ENCODE measurements at places on chromosomes 3 and 15.

DNA sequence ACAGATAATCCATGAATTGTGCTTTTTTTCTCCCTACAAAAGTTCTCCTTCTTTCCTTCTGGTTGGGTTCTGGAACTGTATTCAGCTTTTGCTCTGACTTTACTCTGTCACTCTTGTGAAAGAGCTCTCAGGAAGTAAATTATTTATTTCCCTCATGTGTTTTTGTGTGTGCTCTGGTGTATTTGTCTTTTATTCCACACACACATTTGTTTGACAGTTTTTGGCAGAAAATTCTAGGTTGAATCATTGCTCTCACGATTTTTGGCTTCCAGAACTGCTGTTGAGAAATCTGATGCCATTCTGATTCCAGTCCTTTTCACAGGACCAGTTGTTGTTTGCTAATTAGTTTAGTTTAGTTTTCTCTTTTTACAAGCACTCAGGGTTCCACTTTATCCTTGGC is 172.8 kb downstream of the PLCH1 start:
- DNase-seq: peak; percentile 14

- no peak for DNase-seq
These were observed 29.6 kb downstream of the ONECUT1 start for GRCh38 chr15:52760562-52760961.

GRCh38 chr3:105166893-105167292 is 199.8 kb upstream of the ALCAM start:
- DNase-seq: peak; percentile 68

- DNase-seq: no peak
These were observed 159.8 kb downstream of the ERC2 start for GRCh38 chr3:56308471-56308870.

- no peak for DNase-seq
These were observed 31.4 kb downstream of the ALS2CL start for GRCh38 chr3:46661776-46662766.

GRCh38 chr15:73366766-73367623 is 1.8 kb downstream of the HCN4 start:
- DNase-seq: no peak

GRCh38 chr3:122671553-122671952 is 9.1 kb upstream of the PARP14 start:
- no peak for DNase-seq

DNA sequence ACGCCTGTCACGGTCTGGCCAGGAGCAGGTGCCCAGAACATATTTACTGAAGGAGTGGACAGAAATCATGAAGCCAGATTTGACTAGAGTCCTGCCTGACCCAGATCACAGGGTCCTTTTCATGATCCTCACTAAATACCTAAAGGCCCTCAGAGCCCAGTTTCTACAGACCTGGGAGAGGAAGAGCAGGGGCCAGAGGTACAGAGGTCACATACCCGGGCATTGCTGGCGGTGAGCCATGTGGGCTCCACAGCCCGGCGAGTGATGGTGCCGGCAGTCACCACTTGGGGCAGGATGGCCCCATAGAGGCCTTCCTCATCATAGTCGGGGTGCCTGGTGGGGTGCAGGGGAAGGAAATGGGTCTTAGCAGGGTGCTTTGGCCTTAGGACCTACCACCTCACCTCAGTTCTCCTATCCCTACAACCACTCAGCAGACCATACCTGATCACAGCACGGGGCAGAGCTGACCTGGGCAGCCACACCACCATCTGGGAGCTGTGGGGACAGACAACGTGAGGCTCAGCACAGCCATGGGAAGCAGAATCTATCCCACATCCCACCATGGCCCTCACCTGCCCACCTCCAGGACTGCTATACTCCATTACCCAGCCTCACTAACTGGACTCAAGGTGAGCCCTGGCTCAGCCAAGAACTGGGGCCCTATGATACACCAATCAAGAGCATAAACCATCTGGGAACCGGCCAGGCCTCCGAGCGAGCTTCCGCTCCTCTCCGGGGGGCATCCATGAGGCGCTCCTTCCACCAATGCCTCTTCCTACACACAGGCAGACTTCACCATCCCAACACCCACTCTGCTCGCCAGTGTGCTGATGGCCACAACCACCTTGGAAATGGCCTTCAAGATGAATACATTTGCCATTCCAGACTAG is 12.9 kb downstream of the POLG start:
- DNase-seq: no peak

DNA sequence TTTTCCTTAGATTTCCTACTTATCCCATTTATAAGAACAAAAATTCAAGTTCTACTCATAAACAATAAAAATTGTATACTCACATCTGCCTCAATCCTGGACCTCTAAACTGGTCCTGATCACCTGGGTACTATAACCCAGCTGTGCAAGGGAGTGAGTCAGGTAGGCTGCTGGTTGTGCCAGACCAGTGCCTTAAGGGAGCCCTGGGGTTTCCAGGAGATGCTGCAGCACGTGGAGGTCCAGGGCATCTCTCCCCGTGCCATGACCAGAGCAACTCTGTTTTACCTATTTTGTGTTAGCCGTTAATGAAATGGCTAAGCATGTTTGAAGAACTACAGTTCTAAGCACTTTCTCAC is 140.2 kb upstream of the TRIM42 start:
- DNase-seq: no peak

- peak; percentile 60 for DNase-seq
These were observed 609 bp upstream of the TBC1D23 start for GRCh38 chr3:100260081-100260684.

DNA sequence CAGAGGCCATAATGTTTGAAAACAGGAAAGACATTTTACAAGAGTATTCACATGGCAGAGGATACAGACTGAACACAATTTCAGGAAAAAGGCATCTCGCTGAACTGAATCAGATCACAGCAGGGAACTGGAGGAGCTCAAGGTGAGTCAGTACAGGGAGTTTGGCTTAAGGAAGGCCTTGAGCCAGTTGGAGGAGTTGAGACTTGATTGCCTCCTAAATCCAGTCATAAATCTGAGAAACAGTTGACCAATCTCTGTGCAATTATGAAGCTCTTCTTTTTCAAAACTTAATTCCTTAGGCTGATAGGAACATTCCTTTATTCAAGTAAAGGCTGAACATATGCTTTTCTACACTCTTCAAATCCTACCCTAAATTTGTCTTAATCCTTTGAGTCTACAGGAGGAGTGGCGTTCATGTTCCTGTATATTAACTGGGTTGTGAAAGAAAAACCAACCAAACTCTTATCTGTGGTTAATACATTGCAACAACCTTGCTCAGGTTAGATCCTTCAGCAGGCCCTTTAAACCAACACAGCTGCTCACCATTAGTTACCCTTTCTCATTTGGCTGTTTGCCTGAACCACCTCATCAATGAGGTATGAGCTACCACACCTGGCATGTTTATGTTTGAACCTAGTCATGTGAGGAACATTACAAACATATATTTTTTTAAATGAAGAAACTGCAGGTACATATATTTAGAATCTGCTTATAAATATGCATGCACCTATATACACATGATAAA is 404.1 kb upstream of the ATP11B start:
- DNase-seq: peak; percentile 62

- no peak for DNase-seq
These were observed 23.0 kb downstream of the TPM1 start for GRCh38 chr15:63065262-63066221.

DNA sequence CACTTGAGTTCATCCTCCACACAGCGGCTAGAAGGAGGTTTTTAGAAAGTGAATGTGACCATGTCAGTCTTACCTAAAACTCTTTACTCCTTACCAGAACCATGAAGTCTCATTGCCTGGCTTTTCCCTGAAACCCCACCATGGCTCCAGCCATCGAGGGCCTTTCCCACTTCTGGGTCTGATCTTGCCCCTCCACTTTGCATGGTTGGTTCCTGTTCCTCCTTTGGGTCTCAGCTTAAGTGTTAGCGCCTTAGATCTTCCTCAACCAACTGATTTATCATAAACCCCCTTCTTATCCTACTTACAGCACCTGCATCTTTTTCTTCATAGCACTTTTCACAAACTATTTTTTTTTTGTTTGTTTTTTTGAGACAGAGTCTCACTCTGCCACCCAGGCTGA is 45.9 kb upstream of the ULK4 start:
- no peak for DNase-seq

DNA sequence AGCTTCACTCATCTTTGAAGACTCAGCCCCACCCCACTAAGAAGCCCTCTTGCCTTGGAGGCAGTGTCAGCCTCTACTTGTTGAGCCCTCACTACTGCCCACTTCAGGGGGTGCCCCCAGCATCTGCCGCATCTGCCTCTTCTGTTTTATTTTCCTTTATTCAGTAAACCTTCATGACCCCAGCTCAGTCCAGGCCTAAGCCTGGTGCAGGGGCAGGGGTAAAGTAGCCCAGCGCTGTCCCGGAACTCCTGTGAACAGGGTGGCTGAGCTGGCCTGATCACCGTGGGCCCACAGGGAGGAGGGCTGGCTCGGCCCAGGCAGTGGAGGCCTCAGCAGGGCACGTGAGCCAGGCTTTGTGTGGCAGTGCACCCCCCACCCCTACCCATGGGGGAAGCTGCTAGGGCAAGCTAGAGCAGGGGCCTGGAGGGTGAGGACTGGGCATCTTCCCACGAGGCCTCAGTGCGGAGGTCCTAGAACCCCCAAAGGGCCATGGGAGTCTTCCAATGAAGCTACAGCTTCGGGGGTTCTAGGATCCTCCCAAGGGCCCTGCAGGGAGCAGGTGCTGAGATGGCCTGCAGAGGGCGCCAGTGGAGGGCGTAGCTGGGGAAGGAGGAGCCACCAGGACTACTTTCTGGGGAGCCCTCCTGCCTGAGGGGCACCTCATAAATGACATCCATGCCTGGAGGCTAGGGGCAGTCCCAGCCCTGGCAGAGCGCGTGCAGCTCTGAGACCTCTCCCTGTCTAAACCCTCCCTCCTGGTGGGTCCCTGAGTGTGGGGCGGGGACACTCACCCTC is 36.0 kb downstream of the TSPAN3 start:
- no peak for DNase-seq

- DNase-seq: no peak
These were observed 757.6 kb downstream of the TBL1XR1 start for GRCh38 chr3:176439729-176440128.

GRCh38 chr15:83514584-83514983 is 67.4 kb downstream of the SH3GL3 start:
- DNase-seq: no peak

GRCh38 chr15:59622289-59622688 is 10.7 kb downstream of the GCNT3 start:
- peak; percentile 18 for DNase-seq

- no peak for DNase-seq
These were observed 138.6 kb downstream of the TBL1XR1 start for GRCh38 chr3:177058648-177059047.

- DNase-seq: peak; percentile 2
These were observed 244.3 kb downstream of the NTRK3 start for GRCh38 chr15:88012233-88012632.

GRCh38 chr3:125075738-125076137 is 19.9 kb upstream of the HEG1 start:
- DNase-seq: no peak

DNA sequence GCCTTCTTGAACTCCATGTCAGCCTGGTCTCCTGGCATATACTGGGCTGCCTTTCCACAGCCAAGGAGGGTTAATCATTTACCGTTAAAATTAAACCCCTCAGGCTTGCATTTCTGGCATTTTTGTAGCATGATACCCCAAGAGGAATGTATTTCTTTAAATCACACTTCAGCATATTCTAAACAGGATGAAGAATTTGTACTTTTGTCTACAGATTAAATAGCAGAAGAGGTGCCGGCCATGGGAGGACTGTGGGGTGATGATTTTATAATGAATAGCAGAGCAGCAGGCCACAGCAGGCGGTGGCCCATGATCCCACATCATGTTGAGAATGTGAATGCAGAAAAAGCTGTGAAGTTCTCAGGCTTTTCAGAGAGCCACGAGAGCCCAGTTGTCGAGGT is 90.2 kb downstream of the ARNT2 start:
- DNase-seq: peak; percentile 75

DNA sequence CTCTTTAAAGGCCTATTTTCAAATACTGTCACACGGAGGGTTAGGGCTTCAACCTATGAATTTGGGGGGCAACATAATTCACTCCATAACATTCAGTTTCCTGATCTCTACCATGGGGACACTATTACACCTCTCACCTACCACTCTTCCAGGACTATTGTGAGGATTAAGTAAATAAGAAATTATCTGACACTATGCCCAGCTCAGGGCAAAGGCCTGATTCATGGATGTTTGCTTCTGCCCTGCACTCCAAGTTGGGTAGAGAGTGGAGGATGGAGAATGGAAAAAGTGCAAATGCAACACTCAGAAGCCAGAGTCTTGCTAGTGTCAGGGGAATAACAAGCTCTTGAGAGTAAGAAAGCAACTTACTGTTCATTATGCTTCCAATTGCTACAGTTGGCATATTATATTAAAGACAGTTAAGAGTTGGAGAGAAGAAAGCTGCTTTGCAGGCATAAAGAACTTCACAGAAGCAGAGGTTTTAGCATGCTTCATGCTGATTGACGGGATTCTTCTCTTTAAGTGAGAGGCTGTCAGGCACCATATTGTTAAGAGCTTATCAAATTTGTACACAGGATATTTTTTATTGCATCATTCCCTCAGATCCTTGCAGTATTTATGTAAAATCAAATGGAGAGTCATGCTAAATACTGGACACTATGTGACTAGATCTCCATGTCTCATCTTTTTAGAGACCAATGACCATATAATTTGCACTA is 375.3 kb downstream of the VPS13C start:
- DNase-seq: no peak

- no peak for DNase-seq
These were observed 1.1 kb downstream of the GASK1A start for GRCh38 chr3:42980209-42980608.

DNA sequence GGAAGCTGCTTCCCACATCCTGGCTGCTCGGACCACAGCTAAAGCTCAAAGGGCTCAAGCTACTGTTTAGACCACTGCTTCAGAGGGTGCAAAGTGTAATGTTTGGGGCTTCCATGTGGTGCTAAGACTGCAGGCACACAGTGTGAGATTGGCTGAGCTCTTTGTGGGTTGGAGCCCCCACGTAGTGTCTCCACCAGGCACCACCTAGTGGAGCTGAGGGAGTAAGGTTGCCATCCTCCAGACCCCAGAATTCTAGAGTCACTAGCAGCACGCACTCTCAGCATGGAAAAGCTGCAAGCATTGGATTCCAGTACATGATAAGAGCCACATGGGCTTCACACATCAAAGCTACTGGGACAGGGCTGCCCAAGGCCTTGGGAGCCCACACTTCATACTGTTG is 9.3 kb downstream of the MKRN3 start:
- no peak for DNase-seq

- no peak for DNase-seq
These were observed 698.4 kb upstream of the CCDC54 start for GRCh38 chr3:106678657-106679390.

- DNase-seq: no peak
These were observed 9.4 kb downstream of the CLSTN2 start for GRCh38 chr3:139944256-139944910.

DNA sequence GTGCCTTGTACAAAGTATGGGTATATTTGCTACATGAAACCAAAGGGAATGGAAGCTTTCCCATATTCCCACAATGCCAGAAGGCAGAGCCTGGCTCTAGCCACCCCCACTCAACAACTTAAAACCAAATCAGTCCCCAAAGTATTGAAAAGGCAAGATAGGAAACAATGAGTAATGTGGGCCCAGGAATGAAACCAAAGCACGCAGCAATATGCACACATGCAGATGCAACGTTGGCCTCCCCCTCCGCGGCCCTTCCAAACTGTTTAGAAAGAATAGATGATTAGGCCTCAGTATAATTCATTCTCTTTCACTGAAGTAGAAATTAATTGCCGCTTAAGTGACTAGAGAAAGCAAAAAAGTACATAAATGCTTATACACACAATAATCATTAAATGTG is 59.1 kb downstream of the THRB start:
- no peak for DNase-seq

GRCh38 chr3:64730681-64731080 is 42.9 kb upstream of the ADAMTS9 start:
- DNase-seq: no peak

- no peak for DNase-seq
These were observed 50.6 kb upstream of the NMNAT3 start for GRCh38 chr3:139728414-139728813.

Data from astrocyte (in vitro differentiated cells and primary cell).